Ascending aorta (tissue), 2 donors: ENCODE measurements at places on chromosomes 1 and 21. TPM values are rescaled to one million over a fixed set of nuclear protein-coding genes. Genes with fewer than 3 reads are reported as not detected.

- no peaks in the 10 kb centered on the region for H3K4me1 ChIP-seq
- no peaks in the 10 kb centered on the region for H3K36me3 ChIP-seq
- no peak overlapping the region for H3K27ac ChIP-seq
- H3K27me3 ChIP-seq = no peaks in the 10 kb centered on the region
- no peak for DNase-seq
- H3K4me3 ChIP-seq = no peak overlapping the region
These were observed 223.0 kb downstream of the PLA2G4A start for GRCh38 chr1:187051618-187052232.

DNA sequence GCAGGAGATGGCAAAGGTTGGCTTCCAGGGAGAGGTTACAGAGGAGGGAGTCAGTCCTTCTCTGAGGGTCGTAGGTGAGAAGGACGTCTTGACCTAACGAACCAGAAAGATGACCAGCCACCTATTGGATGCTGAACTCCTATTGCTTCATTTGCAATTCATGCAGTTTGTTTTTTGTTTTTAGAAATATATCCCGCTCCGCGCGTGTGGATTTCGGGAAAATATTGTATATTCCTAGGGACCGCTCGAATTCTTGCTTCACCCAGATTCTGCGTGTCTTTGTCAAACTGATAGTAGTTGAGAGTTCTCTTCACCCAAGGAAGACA is 564 bp downstream of the DISP1 start:
- H3K27me3 ChIP-seq = no peaks in the 10 kb centered on the region
- peak overlapping the region; percentile 95 for H3K4me3 ChIP-seq
- H3K4me1 ChIP-seq = peaks cover 4% of the 10 kb centered on the region
- H3K27ac ChIP-seq = peak overlapping the region; percentile 91
- DNase-seq = no peak
- no peaks in the 10 kb centered on the region for H3K36me3 ChIP-seq

GRCh38 chr1:165420655-165421054 is 24.3 kb downstream of the RXRG start:
- DNase-seq = no peak
- H3K4me3 ChIP-seq = no peak overlapping the region
- no peaks in the 10 kb centered on the region for H3K4me1 ChIP-seq
- H3K27me3 ChIP-seq = no peaks in the 10 kb centered on the region
- no peaks in the 10 kb centered on the region for H3K36me3 ChIP-seq
- H3K27ac ChIP-seq = no peak overlapping the region

Gene FAM167B
- 26.1 TPM for total RNA-seq

GRCh38 chr1:232385221-232385620 is 244.7 kb downstream of the SIPA1L2 start:
- H3K27me3 ChIP-seq = no peaks in the 10 kb centered on the region
- no peak overlapping the region for H3K27ac ChIP-seq
- H3K4me1 ChIP-seq = no peaks in the 10 kb centered on the region

Gene ERICH3
- not detected for total RNA-seq

- H3K27ac ChIP-seq = no peak overlapping the region
- no peaks in the 10 kb centered on the region for H3K36me3 ChIP-seq
- no peaks in the 10 kb centered on the region for H3K27me3 ChIP-seq
- no peak overlapping the region for H3K4me3 ChIP-seq
These were observed 377.8 kb downstream of the MATN1 start for GRCh38 chr1:30345491-30346130.

Gene S100A14
- 1.5 TPM for total RNA-seq

GRCh38 chr1:87941337-87941946 is 612.8 kb downstream of the LMO4 start:
- no peak overlapping the region for H3K4me3 ChIP-seq
- H3K27me3 ChIP-seq = no peaks in the 10 kb centered on the region
- no peaks in the 10 kb centered on the region for H3K4me1 ChIP-seq
- H3K36me3 ChIP-seq = no peaks in the 10 kb centered on the region

DNA sequence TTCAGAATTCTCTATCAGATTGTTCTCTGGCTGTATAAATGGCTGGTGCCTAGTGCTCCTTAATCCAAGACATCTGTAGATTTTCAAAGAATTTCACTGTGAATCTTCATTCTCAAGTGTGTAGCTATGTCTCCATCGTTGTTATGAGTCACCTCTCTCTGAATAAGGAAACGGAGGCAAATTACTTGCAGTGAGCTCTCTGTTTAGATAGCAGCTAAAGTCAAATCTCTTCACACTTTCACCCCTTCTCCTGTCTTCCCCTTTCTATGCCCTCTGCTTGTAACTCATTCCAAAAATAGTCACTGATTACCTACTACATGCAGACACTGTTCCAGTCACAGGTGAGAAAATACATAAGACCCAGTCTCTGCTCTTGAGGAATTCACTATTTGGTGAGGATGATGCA is 39.7 kb downstream of the CHML start:
- no peak overlapping the region for H3K4me3 ChIP-seq
- H3K27ac ChIP-seq = no peak overlapping the region
- H3K4me1 ChIP-seq = no peaks in the 10 kb centered on the region
- no peaks in the 10 kb centered on the region for H3K36me3 ChIP-seq
- DNase-seq = no peak
- no peaks in the 10 kb centered on the region for H3K27me3 ChIP-seq

DNA sequence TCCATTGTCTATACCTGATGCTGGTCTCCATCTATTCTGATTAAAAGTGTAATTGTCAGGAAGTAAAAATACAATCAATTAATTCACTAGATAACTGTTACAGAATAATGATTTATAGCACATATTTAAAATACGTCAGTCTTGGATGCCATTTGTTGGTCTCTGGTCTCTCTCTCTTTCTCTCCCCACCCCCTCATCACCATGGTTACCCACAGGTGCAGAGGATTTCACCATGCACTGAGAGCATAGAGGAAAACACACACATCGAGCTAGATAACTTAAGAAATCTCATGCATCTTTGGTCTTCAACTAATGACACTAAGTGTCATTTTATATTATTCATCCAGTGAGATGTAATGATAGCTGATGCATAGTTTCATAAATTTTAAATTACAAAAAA is 33.4 kb downstream of the LRRC53 start:
- H3K27me3 ChIP-seq = no peaks in the 10 kb centered on the region
- no peak for DNase-seq
- no peaks in the 10 kb centered on the region for H3K36me3 ChIP-seq
- no peak overlapping the region for H3K27ac ChIP-seq
- no peaks in the 10 kb centered on the region for H3K4me1 ChIP-seq
- H3K4me3 ChIP-seq = no peak overlapping the region

Gene ATF6
- total RNA-seq = 12.3 TPM

DNA sequence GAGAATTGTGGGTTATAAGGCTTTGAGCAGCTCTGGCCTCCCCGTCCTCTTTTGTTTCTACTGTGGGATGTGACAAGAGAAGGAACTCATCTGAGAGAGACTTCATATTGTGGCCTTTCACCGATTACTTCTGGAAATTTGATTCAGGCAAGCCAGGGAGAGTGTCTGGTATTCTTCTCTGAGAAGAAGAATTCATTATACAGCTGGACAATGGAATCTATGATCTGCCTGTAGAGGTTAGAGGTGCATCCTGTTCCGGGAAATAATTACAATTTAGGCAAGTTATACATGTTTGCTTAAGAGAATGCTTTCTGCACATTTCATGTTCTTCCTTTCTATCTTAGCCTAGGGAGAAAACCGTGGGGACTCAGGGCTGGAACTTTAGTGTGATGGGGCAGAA is 12.8 kb upstream of the RNU1-2 start:
- no peak overlapping the region for H3K27ac ChIP-seq
- no peak overlapping the region for H3K4me3 ChIP-seq
- no peaks in the 10 kb centered on the region for H3K27me3 ChIP-seq
- no peak for DNase-seq
- H3K4me1 ChIP-seq = no peaks in the 10 kb centered on the region

Gene ALX3
- total RNA-seq = not detected

DNA sequence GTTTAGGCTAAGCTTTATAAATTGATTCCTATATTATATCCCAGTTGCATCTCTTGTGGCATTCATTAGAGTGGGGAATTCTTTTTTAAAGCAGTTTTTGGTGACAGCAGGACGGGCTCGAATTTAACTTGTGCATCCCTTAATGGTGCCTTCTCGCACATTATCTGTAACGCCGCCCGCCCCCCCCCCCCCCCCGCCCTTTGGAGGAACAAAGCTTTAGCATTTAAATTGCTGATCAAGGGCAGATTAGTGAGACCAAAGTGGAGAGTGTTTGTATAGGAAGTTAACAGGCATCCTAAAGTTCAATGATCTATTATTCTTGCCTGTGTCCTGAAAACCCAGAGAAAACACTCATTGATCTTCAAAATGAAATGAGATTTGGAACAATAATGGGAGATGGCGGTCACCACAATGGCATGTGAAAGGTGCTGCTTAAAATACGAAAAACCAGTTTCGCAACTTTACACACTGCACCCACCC is 2.2 kb downstream of the LMO4 start:
- H3K27me3 ChIP-seq = no peaks in the 10 kb centered on the region
- peak overlapping the region; percentile 98 for H3K27ac ChIP-seq
- H3K4me1 ChIP-seq = peaks cover 14% of the 10 kb centered on the region
- H3K4me3 ChIP-seq = peak overlapping the region; percentile 94
- H3K36me3 ChIP-seq = no peaks in the 10 kb centered on the region

GRCh38 chr1:172777767-172778166 is 118.9 kb downstream of the FASLG start:
- no peak overlapping the region for H3K4me3 ChIP-seq
- DNase-seq = no peak
- H3K27ac ChIP-seq = no peak overlapping the region
- H3K4me1 ChIP-seq = no peaks in the 10 kb centered on the region
